ENCODE measurements at places on chromosomes 5 and 9.

GRCh38 chr9:134589748-134590147 lies 51.9 kb upstream of the COL5A1 start:
- no peak for DNase-seq

GRCh38 chr5:148393390-148393741 lies 9.6 kb downstream of the FBXO38 start:
- DNase-seq: no peak

GRCh38 chr5:67043796-67044511 lies 152.6 kb downstream of the CD180 start:
- no peak for DNase-seq

DNA sequence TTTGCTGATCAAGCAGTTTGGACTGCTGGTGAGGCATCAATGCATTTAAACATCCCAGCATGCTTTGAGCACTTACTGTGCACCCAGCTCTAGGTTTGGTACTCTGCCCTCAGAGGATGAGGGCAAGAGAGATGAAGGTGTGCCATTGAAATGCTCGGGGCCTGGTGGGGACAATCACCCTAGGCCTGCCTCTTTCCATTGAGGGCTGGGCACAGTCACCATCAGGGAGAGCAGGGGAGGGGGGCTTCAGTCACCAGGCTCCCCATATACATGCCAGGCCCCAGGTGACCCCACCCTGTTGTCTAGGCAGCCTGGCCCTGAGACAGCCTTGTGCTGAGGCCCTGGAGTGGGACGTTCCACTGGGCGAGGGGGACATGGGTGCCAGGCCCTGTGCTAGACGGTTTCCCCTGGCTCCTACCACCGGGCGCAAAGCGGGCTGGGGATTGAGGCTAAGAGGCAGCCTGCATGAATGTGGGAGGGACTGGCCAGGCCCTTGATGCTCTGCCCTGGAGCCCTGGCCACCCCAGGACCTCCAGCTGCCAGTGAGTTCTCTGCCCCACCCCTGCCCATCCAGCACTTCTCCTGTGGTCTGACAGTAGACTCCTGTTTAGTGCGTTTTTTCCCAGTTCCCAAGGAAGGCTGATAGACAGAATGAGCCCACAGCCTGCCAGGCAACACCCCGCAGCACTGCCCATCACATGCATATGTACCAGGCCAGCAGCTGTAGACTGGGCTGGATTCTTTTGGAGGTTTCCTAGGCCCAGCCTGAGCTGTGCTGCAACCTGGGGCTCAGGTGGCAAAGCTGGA lies 18.9 kb downstream of the TCF7 start:
- DNase-seq: no peak

- DNase-seq: no peak
These were observed 5.5 kb downstream of the ANGPTL2 start for GRCh38 chr9:127116957-127117356.

DNA sequence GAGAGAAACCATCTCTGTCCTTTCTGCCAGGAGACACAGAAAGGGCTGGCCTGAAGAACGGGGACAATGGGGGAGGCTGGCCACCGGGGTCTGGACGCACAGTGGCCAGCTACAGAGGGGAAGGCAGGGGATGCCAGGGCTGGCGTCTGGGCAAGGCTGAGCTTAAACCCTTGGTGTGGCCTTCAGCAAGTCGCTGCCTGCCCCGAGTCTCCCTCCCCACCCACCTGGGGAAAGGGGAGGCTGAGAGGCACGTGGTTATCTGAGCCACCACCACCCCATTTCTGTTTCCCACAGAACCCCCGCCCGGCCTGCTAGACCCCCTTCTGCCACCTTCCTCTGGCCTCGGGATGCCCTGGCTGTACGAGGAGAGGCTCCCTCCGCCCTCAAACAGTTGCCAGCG lies 115.3 kb downstream of the VAV2 start:
- no peak for DNase-seq

DNA sequence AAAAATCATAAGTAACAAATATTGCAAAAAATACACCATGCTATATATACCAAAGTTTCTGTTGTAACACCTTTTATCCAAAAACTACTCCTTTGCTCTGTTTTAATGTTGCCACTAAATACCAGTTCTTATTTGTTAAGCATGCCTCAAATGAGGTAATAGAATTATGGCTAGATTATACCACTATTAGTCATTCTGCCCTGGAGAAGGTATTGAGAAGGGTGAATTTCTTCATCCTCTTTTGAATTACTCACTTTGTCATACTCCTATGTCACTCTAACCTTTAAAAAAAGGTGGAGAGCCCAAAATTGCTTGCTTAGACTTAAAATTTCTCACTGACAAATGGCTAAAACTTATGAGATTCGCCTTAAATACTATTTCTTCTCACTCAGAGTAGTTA lies 750.9 kb downstream of the MAT2B start:
- no peak for DNase-seq

- no peak for DNase-seq
These were observed 24.9 kb downstream of the CAST start for GRCh38 chr5:96687080-96687479.

DNA sequence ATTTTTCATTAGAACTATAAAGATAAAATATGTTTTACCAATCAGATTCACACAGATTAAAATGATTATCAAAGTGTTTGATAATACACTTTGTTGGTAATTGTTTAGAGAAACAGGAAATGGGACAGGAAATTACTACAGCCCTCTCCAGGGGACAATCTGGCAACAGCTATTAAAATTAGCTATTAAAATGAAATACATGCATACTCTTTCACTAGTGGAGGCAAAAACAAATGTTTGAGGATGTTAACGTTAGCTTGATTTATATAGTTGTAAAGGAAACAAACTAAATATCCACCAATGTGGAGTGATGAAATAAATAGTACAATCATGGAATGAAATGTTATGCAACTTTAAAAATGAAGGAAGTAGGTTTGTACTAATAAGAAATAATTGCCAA lies 53.7 kb downstream of the TARS1 start:
- DNase-seq: no peak

GRCh38 chr5:132641241-132641723 lies 16.7 kb upstream of the IL13 start:
- no peak for DNase-seq

- DNase-seq: no peak
These were observed 67.9 kb downstream of the TEK start for GRCh38 chr9:27176971-27177370.

- no peak for DNase-seq
These were observed 7.5 kb upstream of the SLC6A18 start for GRCh38 chr5:1217596-1218206.

- DNase-seq: no peak
These were observed 24.8 kb downstream of the PTBP3 start for GRCh38 chr9:112308588-112308987.

- DNase-seq: no peak
These were observed 62.4 kb downstream of the SECISBP2 start for GRCh38 chr9:89380437-89381307.

GRCh38 chr5:105947461-105947860 lies 1723.3 kb downstream of the EFNA5 start:
- no peak for DNase-seq

DNA sequence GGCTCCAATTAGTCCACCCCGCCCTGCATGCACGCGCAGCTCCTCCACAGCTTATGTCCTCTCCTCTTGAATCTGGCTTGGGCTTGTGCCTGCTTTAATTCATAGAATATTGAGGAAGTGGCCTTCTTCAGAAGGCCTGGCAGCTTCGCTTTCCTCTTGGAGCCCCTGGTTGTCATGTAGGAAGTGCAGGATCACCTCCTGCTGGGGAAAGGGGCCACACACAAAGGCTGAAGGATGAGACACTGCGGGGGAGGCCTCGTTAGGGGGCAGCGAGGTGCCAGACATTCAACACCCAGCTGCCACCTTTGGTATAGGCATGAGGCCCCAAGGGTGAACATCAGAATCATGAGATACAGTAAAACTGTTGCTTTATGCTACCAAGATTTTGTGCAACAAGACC lies 2.7 kb upstream of the CNOT6 start:
- DNase-seq: no peak

DNA sequence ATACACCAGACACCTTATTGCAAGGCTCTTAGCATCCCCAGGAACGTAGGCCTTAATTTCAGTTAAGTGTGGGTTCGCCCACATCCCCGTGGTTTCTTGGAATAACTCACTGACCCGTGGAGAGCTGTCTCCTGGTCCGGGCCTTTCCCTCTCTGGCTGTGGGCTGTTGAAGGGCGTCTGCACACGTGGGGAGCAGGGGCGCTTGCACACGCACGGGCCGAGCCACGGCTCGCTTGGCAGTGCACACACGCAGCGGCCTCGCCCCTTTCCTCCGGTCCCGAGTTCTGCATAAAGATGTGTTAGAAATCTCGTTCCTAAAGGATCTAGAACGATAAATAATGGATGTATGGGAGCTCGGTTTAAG lies 141.9 kb downstream of the PBX3 start:
- peak; percentile 57 for DNase-seq

GRCh38 chr5:150309886-150310239 lies 7.2 kb upstream of the ARSI start:
- no peak for DNase-seq

DNA sequence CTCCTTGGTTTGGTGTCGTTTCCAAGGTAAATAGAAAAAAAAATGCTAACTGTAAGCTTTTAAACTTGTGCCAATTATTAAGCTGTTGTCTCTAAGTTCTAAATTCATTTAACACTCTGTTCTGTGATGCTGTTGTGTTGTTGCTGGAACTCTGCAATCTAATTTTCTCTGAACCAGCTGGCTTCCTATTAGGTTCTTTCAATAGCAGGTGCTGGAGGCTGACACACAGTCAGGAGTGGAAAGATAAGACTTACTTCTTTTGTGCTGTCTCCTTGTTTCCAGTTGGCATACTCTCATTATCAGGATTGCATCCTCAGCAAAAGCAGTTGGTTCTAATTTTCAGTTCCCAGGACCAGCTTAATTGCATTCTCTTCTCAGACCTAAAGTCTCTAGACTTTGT lies 1252.6 kb upstream of the NUDT12 start:
- no peak for DNase-seq

DNA sequence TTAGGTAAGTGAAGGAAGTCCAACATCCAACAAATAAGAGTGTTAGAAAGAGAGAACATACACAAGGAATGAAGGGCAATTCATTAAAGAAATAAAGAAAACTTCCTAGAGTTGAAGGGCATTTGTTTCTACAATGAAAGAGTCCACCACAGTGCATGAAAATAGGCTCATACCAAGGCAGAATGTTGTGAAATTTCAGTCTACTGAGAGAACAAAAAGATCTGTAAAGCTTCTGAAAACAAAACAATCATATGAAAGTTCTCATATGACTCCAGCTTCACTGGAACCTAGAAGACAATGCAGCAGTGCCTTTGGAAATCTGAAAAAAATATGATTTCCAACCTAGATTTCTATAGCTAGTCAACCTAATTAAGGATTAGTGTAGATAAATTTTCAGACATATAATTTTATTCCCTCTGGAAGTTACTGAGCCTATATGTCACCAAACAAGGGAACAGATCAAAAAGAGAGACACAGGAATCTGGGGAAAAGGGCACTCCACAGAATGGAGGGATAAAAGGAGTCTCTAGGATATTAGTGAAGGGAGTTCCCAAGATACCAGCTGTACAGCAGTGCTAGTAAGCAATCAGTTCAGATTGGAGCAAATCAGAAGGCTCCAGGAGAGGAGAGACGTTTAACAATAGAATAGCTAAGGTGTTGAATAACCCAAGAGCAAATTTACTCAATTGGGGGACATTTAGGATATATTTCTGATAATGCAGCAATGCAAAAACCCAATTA lies 5.8 kb downstream of the C5orf58 start:
- DNase-seq: no peak

- DNase-seq: no peak
These were observed 539.4 kb downstream of the BNC2 start for GRCh38 chr9:16331031-16331430.

GRCh38 chr5:149550594-149551226 lies 529 bp downstream of the CSNK1A1 start:
- DNase-seq: no peak

- DNase-seq: no peak
These were observed 30.6 kb upstream of the UBAC1 start for GRCh38 chr9:135991771-135992170.

DNA sequence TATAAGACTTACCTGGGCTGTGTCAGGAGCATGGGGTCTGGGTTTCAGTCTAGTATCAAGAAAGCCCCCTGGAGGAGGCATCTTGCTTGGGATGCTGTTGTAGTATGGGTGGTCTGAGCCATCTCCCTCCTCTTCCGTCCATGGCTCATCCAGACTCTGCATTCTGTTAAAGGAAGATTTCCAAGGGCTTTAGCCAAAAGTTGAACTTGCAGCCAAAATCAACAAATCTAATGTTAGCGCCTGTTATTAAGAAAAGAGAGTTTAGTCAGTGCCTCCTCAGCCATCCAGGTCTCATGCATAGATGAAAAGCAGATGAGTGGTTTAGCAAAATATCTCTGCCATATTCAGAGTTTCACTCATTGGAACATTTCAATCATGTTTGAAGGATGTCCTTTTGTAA lies 55.6 kb downstream of the S1PR3 start:
- DNase-seq: no peak

DNA sequence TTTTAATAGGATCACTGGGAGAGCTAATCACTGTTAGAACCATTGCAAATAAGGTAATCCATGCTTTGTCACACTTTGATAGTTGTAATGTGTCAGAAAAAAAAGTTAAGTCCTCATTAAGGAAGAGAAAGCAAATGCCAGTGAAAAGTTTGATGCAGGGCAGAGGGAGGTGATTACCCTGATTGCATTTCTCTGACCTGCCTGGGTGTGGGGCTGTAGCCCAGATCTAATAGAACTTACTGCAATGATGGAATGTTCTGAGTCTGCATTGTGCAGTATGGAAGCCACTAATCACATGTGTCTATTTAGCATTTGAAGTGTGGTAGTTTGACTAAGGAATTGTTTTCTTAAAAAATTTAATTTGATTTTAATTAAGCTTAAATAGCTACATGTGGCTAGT lies 202.7 kb downstream of the ATP10B start:
- no peak for DNase-seq

- no peak for DNase-seq
These were observed 15.0 kb upstream of the S1PR3 start for GRCh38 chr9:88975966-88976889.

DNA sequence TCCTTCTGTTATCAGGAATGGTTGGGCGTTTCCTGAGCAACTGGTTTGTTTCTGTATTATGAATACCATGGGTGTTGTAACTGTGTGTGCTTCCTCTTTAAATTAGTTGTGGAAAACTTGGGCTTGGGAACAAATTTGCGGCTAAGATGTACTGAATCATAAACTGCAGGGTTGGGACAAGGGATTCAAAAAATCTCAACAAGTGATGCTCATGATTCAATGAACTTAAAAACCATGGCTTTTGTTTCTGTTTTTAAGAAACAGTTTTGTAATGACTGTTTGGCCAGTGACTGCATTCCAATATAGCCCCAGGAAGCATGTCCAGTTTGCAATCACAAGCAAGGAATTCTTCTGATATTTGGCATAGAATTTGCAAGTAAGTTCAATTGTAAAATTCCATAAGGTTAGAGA lies 657.5 kb upstream of the WWC1 start:
- no peak for DNase-seq

GRCh38 chr5:39102684-39103155 lies 28.5 kb upstream of the RICTOR start:
- no peak for DNase-seq

DNA sequence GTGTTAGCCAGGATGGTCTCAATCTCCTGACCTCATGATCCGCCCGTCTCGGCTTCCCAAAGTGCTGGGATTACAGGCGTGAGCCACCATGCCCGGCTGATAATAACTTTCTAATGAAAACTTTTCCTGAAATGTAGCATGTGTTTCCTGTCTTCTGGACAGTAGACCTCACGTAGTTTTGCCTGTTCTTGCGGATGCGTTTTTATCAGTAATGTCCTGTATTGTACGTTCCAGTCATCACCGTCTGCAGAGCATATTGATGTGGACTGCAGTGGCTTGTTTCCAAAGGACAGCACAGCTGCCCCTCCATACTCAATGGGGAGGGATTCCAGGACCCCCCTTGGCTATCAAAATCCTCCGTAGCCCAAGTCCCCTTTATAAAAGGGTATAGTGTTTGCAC lies 12.8 kb downstream of the EXOC3 start:
- DNase-seq: no peak

Measured in KG1 (cell line).